ENCODE measurements at places on chromosomes 5 and 9.

GRCh38 chr5:167982-168660 is 23.2 kb upstream of the LRRC14B start:
- H3K4me1 ChIP-seq, result no peaks in the 10 kb centered on the region
- H3K27me3 ChIP-seq, result no peaks in the 10 kb centered on the region
- no peak for DNase-seq
- no peak overlapping the region for H3K4me3 ChIP-seq

GRCh38 chr5:27325513-27325912 is 287.1 kb upstream of the CDH9 start:
- no peak overlapping the region for H3K4me3 ChIP-seq
- no peak for DNase-seq
- no peaks in the 10 kb centered on the region for H3K36me3 ChIP-seq
- H3K27ac ChIP-seq, result no peak overlapping the region

GRCh38 chr9:126872516-126872915 is 12.1 kb downstream of the ZBTB34 start:
- H3K27me3 ChIP-seq, result no peaks in the 10 kb centered on the region
- DNase-seq, result no peak
- H3K4me1 ChIP-seq, result no peaks in the 10 kb centered on the region

DNA sequence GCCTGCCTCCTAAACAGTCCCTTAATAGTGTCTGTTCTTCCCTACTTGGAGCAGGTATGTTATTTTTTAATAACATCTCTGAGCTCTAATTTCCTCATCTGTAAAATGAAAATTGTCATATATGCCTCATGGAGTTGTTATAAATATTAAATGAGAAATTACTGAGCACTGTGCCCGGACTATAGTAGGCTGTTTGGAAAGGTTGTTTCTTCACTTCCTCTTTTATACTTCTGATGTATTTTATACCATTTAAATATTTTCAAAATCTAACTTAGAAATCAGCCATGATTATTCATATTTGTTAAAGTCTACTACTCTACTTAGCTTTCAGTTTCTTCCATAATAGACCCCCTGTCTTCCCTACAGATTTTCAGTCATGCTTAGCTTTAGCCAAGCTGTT is 30.5 kb upstream of the HAPLN1 start:
- no peak overlapping the region for H3K4me3 ChIP-seq
- H3K4me1 ChIP-seq, result no peaks in the 10 kb centered on the region
- H3K27ac ChIP-seq, result no peak overlapping the region
- H3K27me3 ChIP-seq, result no peaks in the 10 kb centered on the region

GRCh38 chr9:73773896-73774295 is 622.2 kb downstream of the ANXA1 start:
- DNase-seq, result no peak
- H3K4me3 ChIP-seq, result no peak overlapping the region
- no peak overlapping the region for H3K27ac ChIP-seq
- no peaks in the 10 kb centered on the region for H3K4me1 ChIP-seq
- H3K36me3 ChIP-seq, result no peaks in the 10 kb centered on the region
- H3K27me3 ChIP-seq, result no peaks in the 10 kb centered on the region

- no peak overlapping the region for H3K4me3 ChIP-seq
- H3K27ac ChIP-seq, result no peak overlapping the region
- no peaks in the 10 kb centered on the region for H3K36me3 ChIP-seq
- H3K27me3 ChIP-seq, result no peaks in the 10 kb centered on the region
These were observed 17.3 kb upstream of the FAM240B start for GRCh38 chr9:38737246-38737645.

- no peaks in the 10 kb centered on the region for H3K36me3 ChIP-seq
- H3K27ac ChIP-seq, result no peak overlapping the region
- H3K4me1 ChIP-seq, result no peaks in the 10 kb centered on the region
- no peak overlapping the region for H3K4me3 ChIP-seq
- no peaks in the 10 kb centered on the region for H3K27me3 ChIP-seq
These were observed 8.4 kb upstream of the TNC start for GRCh38 chr9:115126404-115126803.

GRCh38 chr9:125538092-125538473 is 168.9 kb downstream of the MAPKAP1 start:
- no peaks in the 10 kb centered on the region for H3K4me1 ChIP-seq
- no peaks in the 10 kb centered on the region for H3K27me3 ChIP-seq
- peak; percentile 79 for DNase-seq
- H3K4me3 ChIP-seq, result no peak overlapping the region

DNA sequence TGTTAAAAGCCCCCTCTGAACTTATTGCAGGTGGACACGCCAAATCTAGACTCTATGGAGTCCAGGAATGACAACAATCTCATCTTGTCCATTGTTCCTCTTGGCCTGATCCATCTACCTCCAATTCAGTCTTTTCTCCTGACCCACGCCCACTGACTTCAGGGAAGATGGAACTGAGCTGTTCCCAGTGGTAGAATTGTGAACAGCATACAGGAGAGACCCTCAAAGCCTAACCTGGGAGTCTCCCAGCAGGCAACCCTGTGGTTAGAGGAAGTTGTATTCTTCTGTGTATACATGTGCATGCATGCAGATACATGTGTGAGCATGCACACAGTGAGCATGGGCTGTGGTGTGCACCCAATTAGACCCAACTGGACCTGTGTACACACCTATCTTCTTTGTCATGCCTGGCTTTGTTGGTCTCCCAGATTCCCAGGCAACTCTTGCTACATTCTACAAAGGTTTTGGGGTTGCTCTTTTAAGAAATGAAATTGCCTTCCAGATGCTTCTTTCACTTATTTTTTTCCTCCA is 286.0 kb downstream of the ZSWIM6 start:
- no peak overlapping the region for H3K4me3 ChIP-seq
- no peak for DNase-seq
- no peak overlapping the region for H3K27ac ChIP-seq
- no peaks in the 10 kb centered on the region for H3K27me3 ChIP-seq

GRCh38 chr5:150144246-150144801 is 11.3 kb downstream of the PDGFRB start:
- DNase-seq, result no peak
- no peak overlapping the region for H3K4me3 ChIP-seq
- no peaks in the 10 kb centered on the region for H3K36me3 ChIP-seq
- no peaks in the 10 kb centered on the region for H3K4me1 ChIP-seq
- no peaks in the 10 kb centered on the region for H3K27me3 ChIP-seq

- H3K27ac ChIP-seq, result no peak overlapping the region
- DNase-seq, result no peak
- H3K27me3 ChIP-seq, result no peaks in the 10 kb centered on the region
- H3K36me3 ChIP-seq, result no peaks in the 10 kb centered on the region
- no peaks in the 10 kb centered on the region for H3K4me1 ChIP-seq
- H3K4me3 ChIP-seq, result no peak overlapping the region
These were observed 94.2 kb upstream of the PRRC1 start for GRCh38 chr5:127423173-127423798.

GRCh38 chr9:115397591-115398312 is 279.8 kb upstream of the TNC start:
- H3K27me3 ChIP-seq, result no peaks in the 10 kb centered on the region
- no peak overlapping the region for H3K27ac ChIP-seq
- no peaks in the 10 kb centered on the region for H3K36me3 ChIP-seq
- H3K4me3 ChIP-seq, result no peak overlapping the region

DNA sequence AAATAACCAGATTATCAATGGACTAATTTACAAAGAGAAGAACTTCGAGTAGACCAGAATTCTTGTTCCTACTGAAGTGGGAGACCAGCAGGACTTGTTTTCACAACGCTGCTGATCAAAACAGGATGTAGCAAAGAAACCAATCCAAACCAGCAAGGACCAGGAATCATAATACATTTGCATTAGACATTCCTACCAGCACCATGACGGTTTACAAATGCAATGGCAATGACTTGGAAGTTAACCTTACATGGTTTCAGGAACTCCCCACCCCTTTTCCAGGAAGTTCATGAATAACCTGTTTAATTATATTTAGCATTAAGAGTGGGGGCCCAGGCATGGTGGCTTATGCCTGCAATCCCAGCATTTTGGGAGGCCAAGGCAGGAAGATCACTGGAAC is 100.0 kb downstream of the LPAR1 start:
- no peak overlapping the region for H3K27ac ChIP-seq
- no peaks in the 10 kb centered on the region for H3K4me1 ChIP-seq
- no peaks in the 10 kb centered on the region for H3K36me3 ChIP-seq
- H3K27me3 ChIP-seq, result no peaks in the 10 kb centered on the region
- DNase-seq, result no peak

GRCh38 chr5:126983874-126984266 is 46.5 kb downstream of the MARCHF3 start:
- H3K36me3 ChIP-seq, result no peaks in the 10 kb centered on the region
- no peaks in the 10 kb centered on the region for H3K4me1 ChIP-seq
- no peak overlapping the region for H3K27ac ChIP-seq
- no peaks in the 10 kb centered on the region for H3K27me3 ChIP-seq
- no peak overlapping the region for H3K4me3 ChIP-seq
- no peak for DNase-seq

GRCh38 chr9:113645978-113646253 is 182.4 kb downstream of the RGS3 start:
- H3K36me3 ChIP-seq, result no peaks in the 10 kb centered on the region
- no peaks in the 10 kb centered on the region for H3K27me3 ChIP-seq
- no peaks in the 10 kb centered on the region for H3K4me1 ChIP-seq
- H3K27ac ChIP-seq, result no peak overlapping the region

- H3K27me3 ChIP-seq, result no peaks in the 10 kb centered on the region
- H3K4me3 ChIP-seq, result no peak overlapping the region
- H3K36me3 ChIP-seq, result no peaks in the 10 kb centered on the region
- H3K4me1 ChIP-seq, result no peaks in the 10 kb centered on the region
These were observed 47.1 kb upstream of the POU4F3 start for GRCh38 chr5:146291421-146292074.

Data from colonic mucosa (tissue), 4 donors.